NCI-H1092 treated with DMSO at 0.1 percent for 48 hours (cell line): ENCODE measurements at places on chromosomes 7 and 10.

DNA sequence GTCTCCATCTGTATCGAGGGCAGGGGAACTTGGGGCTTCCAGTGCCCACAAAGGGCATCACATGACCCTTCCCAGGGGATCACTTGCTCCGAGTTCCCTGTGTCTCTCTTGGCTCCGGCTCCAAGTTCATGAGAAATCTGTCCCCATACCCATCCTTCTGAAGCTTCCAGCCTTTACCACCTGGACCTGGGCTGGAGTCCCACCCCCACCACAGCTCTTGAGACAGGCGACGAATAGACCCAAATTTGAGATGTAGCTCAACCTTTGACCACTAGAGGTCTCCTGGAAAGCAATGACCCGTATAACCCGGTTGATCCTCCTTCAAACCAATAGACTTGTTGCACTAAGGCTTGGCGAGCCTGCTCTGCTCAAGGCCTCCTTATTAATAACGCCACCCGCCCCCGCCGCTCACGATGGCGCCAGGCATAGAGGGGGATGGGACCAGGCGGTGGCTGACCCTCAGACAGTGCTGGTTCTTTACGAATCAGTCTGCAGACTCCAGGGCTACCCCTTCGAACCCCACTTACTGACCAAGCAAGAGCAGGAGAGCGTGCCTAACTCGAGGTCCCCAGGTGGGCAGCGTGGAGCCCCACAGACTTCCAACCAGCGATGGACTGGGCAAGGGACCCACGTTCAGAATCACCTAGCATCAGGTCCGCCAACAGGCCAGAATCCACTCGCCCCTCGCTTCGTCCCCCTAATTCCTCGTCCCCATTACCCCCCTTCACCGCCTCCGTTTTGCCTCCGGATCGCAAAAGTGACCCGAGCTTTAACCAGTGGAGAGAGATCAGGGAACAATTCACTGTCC, 4.4 kb upstream of the ARID5B start:
- no peak for DNase-seq

- DNase-seq, result no peak
These were observed 21.5 kb upstream of the CDHR3 start for GRCh38 chr7:105941596-105941995.

DNA sequence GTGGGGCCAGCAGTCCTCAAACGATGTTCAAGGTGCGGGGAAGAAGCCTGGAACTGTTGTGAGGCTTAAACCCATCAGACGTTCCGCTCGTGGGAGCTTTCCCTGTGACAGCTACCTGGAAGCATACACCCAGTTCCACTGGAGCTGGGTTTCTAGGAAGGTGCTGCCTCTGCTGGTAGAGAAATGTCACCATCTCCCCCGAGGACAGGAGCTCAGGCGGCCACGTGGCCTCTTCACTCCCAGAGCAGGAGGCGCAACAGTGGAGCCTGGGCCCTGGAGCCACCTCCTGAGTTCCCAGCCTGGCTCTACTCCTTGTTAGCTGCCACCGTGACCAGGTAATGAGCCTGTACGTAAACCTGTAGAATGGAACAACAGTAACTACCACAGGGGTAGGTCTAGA, 156.1 kb downstream of the ADARB2 start:
- DNase-seq, result no peak

GRCh38 chr10:1679821-1680650, 57.3 kb downstream of the ADARB2 start:
- DNase-seq, result no peak

GRCh38 chr7:111594602-111595001, 32.3 kb upstream of the IMMP2L start:
- DNase-seq, result no peak

GRCh38 chr7:129298268-129298893, 73.6 kb downstream of the AHCYL2 start:
- DNase-seq, result peak; percentile 55

DNA sequence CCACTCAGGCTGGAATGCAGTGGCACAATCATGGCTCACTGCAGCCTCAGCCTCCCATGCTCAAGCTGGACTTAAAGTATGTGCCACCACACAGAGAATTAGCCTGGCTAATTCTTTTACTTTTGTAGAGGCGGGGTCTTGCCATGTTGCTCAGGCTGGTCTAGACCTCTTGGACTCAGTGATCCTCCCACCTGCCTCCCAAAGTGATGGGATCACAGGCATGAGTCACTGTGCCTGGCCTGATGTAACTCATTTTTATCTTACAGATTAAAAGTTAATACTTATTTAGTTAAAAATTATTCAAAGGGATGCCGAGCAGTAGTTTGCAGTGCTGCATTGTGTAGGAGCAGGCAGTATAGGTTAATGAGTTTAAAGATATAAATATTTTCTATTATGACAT, 12.6 kb upstream of the PLXDC2 start:
- no peak for DNase-seq

DNA sequence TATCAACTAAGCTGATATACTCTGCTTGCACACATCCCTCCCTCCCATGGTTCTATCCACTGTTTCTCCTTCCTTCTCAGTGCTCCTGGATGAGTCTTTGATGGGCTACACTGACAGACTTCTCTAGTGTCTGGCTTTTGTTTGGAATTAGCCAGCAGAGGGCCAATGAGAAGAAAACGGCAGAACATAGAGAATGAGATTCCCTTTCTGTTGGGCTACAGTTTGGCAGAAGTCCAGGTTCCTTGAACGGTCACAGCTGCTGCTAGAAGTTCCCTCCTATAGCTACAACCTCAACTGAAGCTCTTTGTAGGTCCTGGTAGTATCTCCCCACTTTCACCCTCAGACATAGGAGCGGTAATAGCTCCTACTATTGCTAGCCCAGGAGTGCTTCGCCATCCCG, 251.1 kb upstream of the LRRN3 start:
- peak; percentile 88 for DNase-seq

DNA sequence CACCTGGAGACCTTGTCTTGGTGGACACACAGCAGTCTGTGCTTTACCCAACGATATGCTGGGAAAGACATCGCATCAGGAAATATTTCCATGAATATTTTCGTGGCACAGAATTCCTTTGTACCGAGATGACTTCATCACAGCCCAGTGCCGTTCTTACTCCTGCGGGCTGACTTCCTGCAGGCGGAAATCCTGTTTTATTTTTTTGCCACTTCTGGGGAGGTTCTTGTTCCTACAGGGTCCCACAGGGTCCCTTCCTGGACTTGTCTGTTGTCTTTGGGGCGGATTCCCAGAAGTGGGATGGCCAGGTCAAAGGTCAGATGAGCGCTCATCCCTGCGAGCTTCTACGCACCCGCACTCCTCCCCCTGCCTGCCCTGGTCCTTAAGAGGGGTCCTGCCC, 86.5 kb downstream of the DNAJB6 start:
- no peak for DNase-seq

DNA sequence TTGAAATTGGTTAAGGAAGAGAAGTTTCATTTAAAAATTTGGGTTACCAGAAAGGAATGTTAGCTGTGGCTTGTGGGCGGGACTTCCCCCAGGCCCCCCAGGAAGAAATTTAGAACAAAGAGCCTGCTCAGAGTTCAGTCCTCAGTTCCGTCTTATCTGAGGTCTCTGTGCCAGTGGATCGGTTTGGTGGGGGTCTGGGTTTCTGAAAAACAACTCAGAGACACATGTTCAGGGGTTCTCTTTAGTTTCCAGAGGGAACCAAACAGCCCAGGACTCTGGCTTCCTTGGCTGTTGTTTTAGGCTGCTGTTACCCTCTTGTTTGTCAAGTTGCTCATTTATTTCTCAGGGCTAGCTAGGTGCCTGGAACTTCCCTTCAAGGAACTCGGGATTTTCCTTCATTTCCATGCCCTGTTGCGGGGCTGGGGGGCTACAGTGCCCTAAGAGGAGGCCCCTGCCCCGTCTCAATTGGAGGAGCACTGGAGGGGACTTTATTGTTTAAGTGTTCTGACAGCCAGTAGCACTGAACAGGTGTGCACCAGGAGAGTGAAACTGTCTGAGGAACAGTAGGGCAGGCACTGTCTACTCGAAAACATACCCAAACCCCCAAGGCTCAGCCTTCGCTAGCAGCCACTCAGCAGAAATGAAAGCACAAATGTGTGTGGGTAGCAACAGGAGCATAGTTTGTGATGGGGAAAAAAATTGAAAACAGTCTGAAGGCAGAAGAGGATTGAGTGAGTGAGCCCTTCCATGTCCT, 59.9 kb downstream of the ALOX5 start:
- DNase-seq, result no peak

DNA sequence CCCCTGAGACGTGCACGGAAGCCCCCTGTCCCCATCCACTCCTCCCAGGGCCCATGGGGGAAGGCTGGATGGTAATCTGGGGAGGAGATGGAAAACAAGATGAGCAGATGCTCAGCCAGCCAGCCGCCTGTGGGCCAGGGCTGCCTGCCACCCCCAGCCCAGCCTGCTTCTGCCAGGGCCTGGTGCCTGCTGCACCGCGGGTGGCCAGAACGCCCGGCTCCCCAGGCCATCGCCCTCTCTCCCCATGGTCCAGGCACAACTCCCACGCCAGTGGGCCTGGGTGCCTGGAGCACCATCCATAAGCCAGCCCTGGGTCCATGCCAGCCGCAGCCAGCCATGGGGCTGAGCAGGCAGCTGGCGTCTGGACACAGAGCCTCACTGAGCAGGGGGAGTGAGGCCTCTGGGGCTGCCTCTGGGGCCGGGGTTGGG, 57.2 kb upstream of the ELN start:
- peak; percentile 15 for DNase-seq

DNA sequence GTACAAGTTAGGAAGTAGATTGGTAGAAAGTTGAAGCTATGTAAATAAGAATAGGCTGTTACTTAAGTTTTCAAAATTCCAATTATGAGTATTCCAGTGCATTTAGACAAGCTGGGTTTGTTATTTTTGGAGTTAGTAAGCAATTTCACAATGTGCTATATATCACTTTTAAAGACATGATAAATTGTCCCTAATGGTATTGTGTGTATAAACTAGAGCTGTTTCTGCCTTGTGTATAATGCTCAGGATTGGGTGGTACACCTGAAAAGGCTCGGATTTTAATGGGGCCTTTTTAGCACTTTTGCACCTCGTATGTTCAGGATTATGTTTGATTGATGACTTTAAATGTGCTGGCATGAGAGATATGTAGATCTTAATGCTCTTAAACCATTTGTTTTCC, 175.8 kb downstream of the VTI1A start:
- no peak for DNase-seq

DNA sequence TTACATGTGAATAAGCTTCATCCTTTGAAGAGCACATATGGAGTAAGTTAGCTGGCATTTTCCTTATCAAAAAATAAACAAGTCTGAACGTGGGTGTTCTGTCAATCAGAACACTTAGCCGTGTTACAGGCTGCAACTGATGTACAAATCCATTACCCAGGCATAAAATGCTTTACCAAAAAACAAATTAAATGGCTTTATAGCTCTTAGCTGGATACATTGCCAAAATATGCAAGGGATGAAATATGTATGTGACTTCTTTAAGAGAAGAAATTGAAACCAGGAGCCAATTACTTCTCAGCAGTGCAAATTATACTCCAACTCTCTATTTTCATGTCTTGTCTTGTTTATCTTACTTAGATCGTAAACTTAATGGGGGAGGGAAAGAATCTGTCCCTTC, 214.8 kb downstream of the DGKB start:
- no peak for DNase-seq

GRCh38 chr10:124560377-124561105, 98.9 kb downstream of the LHPP start:
- DNase-seq, result no peak

- DNase-seq, result no peak
These were observed 262.9 kb downstream of the SNX13 start for GRCh38 chr7:17677408-17677807.

DNA sequence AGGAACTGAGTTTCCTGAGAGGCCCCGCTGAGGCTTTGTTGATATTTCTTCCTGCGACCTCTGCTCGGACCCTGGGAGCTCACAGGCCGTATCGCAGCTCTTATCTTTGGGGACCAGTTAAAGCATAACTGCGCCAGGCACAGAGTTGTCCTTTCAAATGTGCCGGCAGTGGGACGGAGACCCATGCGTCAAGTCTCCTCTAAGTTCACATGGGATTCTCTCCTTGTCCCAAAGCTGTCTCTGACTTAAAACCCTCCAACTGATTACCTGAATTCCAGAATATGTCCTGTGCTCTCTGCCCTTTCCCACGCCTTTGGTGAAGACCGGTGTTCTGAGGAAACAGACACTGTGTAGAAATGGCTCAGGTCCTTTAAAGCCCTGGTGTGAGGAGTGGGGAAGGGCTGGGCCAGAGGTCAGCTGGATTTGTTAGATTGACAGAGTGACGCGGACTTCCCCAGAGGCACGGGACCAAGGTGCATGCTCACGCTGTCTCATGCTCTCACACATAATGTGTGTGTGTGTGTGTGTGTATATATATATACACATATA, 169.8 kb downstream of the EGFR start:
- DNase-seq, result no peak

- DNase-seq, result no peak
These were observed 70.7 kb downstream of the C10orf105 start for GRCh38 chr10:71648933-71649320.

DNA sequence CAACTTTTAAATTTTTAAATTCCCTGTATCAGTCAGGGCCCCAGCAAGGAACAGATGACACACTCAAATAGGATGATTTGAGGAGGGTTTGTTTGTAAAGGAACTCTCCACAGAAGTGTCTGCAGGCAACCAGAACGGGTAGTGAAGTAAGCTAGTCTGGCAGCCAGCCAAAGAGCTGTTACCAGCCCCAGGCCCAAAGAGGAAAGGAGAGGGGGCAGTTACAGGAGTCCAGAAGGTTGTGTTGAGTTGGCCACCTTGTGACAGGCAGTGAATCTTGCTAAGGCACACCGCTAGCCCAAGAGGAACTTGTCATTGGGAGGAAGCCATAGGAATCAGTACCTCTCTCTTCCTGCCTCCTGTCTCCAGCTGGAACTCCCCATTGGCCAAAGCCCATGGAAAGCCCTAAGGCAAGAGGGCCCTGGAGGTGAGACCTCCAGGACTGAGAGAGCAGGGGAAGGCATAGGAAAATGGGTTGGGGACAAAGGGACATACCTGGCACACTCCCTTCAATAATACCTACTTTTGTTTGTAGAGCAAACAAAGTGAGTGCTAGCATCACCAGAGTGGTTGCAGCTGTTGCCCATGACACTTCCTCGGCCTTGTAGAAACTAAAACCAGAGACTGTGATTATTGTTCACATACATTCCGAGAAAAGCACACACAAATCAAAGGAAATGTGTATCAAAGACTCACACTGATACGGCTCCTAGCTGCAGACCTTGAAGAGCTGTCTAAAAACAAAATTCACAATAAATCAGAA, 25.4 kb upstream of the GATAD1 start:
- DNase-seq, result peak; percentile 91

DNA sequence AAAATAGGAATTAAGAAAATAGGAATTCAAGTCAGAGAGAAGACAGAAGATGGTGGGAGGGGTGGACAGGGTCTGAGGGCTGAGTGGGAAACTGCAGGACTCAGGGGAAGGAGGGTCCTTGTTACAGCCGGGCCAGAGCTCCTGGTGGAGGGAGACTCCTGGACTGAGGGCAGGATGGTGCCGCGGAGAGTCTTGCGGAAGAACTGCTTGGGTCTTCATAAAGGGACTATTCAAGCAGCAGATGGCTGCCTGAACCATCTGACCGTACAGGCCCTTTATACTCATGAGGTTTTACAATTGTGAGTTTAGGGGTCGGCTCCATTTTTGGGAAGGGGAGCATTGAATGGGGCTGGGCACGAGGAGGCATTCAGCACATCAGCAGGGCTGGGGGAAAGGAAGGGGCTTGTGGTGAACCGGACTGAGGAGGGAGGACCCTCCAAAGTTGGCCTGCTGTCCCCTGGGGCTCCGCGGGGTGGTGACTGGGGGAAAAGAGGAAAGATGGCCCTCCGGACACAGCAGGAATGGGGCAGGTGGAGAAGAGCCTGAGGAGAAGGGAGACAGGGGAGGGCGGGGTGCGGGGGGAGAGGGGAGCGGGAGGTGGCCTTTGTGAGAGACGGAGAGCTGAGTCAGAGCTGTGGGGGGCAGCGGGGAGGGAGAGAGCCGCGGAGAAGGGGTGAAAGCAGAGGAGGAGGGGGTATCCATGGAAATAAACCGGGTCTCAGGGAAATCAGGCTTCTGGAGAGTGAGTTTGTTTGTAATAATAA, 1.5 kb downstream of the FAM131B start:
- DNase-seq, result peak; percentile 29
